ENCODE measurements at places on chromosomes 3 and 15.

DNA sequence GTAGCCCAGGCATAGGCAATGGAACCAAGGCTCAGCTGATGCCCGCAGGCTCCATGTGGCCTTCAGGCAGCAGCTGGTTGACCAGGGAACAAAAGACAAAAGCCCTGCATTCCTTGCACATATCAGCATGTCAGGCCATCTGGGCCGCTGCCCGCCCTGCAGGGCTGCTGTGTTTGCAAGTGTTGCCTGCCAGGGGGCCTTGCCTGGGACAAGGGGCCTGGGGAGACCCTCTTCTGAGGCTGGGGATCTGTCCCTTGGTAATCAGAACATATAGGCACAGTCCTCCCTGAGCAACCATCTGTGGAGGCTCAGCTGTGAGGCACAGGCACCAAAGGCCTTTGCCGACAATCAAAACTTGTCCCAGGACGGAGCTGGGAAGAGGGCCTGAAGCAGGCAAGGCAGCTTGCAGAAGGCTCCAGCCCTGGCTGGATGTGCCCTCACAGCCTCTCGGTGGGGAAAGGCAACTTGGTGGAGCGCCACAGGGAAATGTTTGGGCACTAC, 138.2 kb downstream of the TPRA1 start:
- no peak for DNase-seq

- DNase-seq, result no peak
Measured at GRCh38 chr3:106452096-106452495, 583.3 kb upstream of the CBLB start.

DNA sequence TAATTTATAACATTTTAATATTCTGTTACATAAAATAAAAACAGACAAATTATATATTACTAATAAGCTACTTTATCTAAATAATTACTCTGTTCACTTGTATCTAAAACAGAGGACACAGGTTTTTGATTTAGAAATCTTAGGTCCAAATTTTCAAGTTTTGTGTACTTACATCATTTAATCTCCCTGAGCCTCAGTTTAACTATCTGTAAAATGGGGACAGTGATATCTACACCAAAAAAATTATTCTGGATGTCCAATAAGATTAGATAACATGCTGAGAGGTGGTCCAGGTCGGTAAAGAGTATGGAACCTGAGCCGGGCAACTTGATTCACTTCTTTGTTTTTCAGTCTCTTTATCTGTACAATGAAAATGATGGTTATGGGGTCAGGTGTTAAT, 263.8 kb upstream of the CDIN1 start:
- no peak for DNase-seq

- DNase-seq, result no peak
Measured at GRCh38 chr3:195895078-195895860, 13.1 kb downstream of the TNK2 start.

DNA sequence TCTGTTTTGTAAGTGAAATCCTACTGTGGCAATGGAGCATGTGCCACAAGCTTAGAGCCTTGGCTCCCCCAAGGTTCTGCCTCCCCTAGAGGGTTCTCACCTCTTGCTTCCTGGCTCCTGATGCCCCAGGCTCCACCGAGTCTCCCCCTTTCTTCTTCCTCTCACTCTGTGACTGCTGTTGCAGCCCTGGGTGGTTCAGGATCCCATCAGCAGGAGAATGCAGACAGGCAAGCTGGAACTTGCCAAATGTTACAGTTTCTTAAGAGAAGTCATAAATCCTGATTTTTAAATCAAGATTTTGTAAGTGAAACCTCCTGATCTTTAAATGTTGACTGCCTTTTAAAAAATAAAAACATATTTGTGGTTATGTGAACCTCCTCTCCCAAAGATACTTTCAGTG, 133.9 kb downstream of the CCNL1 start:
- DNase-seq, result no peak

GRCh38 chr15:67955252-67955651, 98.9 kb upstream of the PIAS1 start:
- DNase-seq, result no peak

- no peak for DNase-seq
Measured at GRCh38 chr3:1072041-1072440, 20.8 kb upstream of the CNTN6 start.

GRCh38 chr15:42401544-42402454, 42.5 kb downstream of the CAPN3 start:
- no peak for DNase-seq

GRCh38 chr3:140093742-140094141, 158.8 kb downstream of the CLSTN2 start:
- no peak for DNase-seq

DNA sequence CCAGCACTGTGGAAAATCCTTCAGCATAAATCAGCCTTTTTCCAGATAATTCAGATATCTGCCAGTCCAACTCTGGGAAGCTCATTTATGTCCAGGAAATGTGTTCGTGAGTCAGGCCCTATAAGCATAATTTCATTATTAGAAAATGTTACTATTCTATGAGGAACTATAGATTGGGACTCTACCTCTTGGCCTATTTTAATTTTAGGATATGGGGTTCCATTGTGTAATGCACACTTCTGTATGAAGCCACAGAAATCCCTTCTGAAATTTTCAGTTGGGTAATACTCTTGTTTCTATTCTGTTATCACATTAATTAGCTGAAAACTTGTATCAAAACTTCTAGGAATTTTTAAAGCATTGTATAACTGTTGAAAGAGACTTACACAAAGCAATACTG, 43.9 kb upstream of the IL12A start:
- no peak for DNase-seq

- no peak for DNase-seq
Measured at GRCh38 chr15:80958818-80959495, 30.7 kb downstream of the MESD start.

DNA sequence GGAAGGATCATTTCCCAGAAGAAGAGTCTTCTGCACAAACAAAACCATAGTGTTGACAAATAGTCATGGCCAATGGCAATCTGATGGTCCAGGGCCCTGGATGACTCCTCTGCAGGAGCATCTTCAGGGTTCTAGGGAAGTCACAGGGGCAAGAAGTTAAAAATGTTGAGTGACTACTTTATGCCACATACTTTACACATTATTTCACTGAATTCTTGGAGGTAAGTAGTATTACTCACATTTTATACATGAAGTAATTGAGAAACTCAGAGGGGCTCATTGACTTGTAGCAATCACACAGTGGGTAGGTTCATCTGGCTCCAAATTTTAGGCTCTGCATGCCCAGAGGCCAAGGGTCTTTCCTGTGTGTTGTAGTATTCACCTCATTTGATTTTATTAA, 430.2 kb upstream of the MCTP2 start:
- DNase-seq, result no peak

DNA sequence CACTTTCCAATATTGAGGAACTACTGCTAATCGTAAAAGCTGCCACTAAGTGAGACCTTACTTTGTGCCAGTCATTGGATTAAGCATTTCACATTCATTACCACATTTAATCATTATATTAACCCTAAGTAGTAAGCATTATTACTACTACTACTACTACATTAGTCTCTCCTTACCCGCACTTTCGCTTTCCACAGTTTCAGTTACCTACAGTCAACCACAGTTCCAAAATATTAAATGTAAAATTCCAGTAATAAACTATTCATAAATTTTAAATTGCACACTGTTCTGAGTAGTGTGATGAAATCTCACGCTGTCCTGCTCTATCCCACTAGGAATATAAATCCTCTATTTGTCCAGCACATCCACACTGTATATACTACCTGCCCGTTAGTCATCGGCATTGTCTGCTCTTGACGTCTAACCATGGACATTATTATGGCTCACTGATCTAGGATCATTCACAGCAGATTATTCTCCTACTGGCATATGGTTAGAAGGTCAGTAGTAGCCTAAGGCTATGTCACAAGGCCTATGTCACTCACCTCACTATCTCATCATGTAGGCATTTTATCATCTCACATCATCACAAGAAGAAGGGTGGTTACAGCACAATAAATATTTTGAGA, 121.1 kb downstream of the GSK3B start:
- no peak for DNase-seq

- no peak for DNase-seq
Measured at GRCh38 chr3:16794257-16794656, 90.5 kb upstream of the PLCL2 start.

DNA sequence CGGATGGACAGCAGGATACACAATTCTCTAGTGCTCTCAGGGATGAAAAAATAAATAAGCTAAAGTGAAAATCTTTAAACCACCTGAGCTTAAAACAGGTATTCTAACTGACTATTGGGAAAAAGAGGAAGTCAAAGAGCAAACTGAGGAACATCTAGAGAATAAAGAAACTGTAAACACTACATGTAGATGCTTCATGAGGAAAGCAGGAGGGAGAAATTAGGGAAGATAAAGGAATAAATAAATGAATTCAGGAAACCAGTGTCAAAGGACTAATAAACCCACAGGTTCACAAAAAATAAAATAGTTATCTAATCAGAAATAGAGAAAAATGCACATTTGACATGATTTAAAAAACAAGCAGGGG, 525 bp upstream of the MCCC1 start:
- no peak for DNase-seq

GRCh38 chr3:50342813-50343633, 2.4 kb upstream of the RASSF1 start:
- DNase-seq, result no peak

GRCh38 chr3:19348941-19349564, 200.7 kb downstream of the KCNH8 start:
- DNase-seq, result no peak

DNA sequence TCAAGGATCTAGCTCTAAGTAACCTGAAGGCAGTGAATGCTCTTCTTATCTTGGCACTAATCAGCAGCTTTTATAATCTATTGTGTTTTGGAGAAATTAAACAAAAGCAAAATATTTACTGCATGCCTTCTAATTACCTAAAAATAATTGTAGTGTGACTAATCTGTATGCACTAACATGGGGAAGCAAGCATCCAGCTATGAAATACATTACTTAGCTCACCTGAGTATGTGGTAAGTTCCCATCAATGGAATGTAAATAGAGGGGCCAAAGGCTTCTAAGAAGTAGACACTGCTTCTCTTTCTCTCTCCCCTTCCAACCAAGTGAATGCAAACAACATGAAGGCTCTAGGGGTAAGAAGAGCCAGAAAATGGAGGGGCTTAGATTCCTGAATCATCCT, 165.6 kb downstream of the STAG1 start:
- DNase-seq, result no peak

- DNase-seq, result no peak
Measured at GRCh38 chr15:69200832-69201745, 40.7 kb downstream of the GLCE start.

GRCh38 chr15:38671675-38672254, 107.2 kb upstream of the RASGRP1 start:
- DNase-seq, result no peak

DNA sequence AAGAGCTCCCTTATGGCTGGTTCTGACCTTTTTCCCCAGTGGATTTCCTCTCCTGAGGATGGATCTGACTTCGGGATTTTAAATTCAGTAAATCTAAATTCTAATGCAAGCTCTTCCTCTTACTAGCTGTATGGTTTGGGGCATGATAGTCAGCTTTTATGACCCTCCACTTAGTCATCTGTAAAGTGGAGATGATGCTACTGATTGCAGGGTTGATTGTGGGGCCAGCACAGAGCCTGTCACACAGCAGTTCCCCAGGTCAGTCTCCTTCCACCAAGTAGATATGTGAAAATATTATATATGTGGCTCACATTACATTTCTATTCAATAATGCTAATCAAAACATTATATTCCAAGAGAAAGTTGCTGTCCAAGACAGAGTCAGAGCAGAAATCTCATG, 141.3 kb upstream of the UBE2E1 start:
- DNase-seq, result no peak

- no peak for DNase-seq
Measured at GRCh38 chr15:89576417-89576773, 1.1 kb downstream of the TICRR start.

GRCh38 chr3:16513141-16514020, at the start of gene RFTN1:
Gene RFTN1 (minus strand): TSS chr3:16513699. CDS start chr3:16493869, 19,830 bp downstream.
- no peak for DNase-seq

DNA sequence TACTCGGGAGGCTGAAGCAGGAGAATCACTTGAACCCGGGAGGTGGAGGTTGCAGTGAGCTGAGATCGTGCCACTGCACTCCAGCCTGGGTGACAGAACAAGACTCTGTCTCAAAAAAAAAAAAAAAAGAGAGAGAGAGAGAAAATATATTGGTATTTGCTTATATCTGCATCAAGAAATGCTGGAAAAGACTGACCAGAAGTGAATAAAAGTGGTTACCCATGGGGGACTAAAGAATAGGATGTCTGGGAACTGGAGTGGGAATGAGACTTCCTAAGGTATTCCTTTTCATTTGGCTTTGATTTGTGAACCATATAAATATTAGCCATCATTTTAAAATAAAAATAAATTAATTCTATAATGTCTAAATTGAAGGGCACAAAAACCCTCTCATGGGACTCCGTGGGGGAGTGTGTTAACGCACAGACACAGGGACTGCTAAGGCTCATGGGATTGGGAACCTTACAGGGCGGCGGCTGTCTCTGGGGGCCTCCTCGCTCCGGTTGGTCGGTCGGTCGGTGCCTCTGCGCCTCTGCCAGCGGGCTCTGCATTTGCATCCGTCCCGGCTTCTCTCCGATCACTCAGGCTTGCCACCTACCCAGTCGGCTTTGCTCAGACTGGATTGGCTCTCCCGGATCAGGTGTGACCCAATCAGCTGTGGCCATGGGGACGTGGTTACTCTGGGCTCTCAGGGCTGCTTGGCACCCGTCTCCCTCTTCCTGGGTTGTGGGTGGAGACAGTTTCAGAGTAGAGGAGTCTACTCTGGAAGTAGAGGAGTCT, 12.7 kb upstream of the TSPAN3 start:
- DNase-seq, result peak; percentile 31

GRCh38 chr3:54527953-54528352, 399.9 kb downstream of the LRTM1 start:
- no peak for DNase-seq

GRCh38 chr3:117630885-117631284, 921.3 kb downstream of the TUSC7 start:
- DNase-seq, result no peak

- no peak for DNase-seq
Measured at GRCh38 chr3:111980716-111981456, 2.1 kb downstream of the ABHD10 start.

- no peak for DNase-seq
Measured at GRCh38 chr15:28943146-28943545, 57.4 kb downstream of the APBA2 start.

DNA sequence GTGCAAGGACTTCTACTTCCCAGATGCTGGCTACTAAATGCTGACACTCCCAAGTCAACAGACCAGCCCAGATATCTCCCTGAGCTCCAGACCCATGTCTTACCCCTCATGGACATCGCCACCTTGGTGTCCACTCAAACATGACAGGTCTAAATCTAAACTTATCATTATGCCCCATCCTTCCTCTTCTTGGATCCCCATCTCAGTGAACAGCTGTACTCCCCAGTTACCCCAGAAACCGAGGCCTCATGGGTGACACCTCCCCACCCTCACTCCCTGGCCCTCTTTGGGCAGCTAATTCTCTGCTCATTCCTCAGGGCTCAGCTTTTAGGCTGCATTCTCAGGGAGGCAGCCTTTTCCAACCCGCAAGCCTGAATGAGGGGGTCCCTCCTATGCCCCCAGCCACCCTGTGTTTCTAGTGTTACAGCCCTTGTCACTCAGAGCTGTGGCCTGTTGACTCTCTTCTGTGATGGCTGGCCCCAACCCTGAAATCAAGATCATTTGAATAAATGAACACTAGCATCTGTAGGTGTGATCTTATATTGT, 5.4 kb downstream of the EHD4 start:
- no peak for DNase-seq

- peak; percentile 20 for DNase-seq
Measured at GRCh38 chr15:34436956-34437442, 609 bp downstream of the GOLGA8A start.

Measured in stimulated activated CD8-positive, alpha-beta memory T cell treated with anti-CD3 and anti-CD28 coated beads, Interleukin-2, amount 100 ng/mL, for 1 hour (primary cell).